Common myeloid progenitor, CD34-positive (primary cell): ENCODE measurements at places on chromosomes 11 and 22.

GRCh38 chr11:25057861-25058260 lies 561.0 kb downstream of the LUZP2 start:
- no peak for DNase-seq

- DNase-seq = no peak
Observed at GRCh38 chr22:18091478-18091877, 13.7 kb downstream of the PEX26 start.

DNA sequence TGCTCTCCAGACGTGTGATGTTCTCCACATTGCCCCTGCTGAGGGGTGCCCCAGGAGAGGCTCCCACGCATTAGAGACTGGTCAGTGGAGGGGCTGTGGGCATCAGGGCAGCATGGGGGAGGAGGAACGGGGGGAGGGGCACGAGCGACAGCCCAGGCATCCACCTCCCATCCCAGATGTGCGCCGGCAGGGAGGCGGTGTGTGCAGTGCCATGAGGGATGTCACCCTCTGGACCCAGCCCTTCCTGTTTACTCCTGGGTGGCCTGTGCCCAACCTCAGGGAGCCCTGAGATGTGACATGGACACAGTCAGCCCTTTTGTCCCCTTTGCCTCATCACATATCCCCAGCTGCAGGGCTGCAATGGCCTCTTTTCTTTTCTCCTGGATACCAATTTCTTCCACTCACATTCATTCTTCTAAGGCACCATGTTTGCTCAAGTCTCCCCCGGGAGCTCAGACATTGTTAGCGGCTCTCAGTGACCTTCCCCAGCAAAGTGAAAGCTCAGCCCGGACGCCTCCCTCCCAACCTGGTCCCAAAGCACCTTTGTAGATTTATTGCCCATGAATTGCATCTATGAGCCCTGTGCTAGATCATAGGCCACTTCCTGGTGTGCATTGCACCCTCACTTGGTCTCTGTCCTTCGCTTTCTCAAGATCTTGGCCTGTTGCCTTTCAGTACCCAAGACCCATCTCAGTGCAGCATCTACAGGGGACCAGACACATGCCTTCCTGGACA lies 150.6 kb downstream of the CEP164 start:
- DNase-seq = no peak

DNA sequence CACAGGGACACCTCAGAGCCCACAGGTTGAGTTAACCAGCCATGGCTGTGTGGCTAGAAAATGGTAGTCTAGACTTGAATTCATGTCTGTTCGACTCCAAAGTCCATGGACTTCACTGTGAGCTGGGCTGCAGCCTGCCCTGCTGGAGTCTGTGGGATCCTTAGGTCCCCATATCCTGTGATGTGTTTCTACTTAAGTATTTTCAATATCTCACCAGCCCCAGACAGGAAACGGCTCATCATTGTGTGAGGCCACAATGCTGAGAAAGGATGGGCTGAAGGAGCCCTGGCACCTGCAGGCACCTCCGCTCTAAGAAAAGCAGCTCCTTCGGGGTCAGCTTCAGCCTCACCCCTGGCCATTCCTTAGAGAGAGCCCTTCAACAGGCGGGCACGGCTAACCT lies 93.1 kb downstream of the NAT10 start:
- DNase-seq = no peak

DNA sequence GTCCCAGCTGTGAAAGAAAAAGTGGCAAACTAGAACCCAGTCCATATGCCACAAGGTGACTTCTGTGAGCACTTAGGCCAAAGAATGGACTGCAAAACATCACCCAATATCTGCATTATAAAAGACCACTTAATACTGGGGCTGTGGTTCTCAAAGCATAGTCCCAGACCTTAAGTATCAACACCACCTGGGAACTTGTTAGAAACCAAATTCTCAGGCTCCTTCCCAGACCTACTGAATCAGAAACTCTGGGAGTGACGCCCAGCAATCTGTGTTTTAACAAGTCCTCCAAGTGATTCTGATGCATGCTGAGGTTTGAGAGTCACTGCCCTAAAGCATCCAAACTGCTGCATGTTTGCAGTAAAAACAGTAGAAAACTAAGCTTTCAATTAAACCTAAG lies 81.3 kb downstream of the SERGEF start:
- no peak for DNase-seq

- DNase-seq = no peak
Observed at GRCh38 chr11:19995145-19995544, 165.1 kb downstream of the DBX1 start.

DNA sequence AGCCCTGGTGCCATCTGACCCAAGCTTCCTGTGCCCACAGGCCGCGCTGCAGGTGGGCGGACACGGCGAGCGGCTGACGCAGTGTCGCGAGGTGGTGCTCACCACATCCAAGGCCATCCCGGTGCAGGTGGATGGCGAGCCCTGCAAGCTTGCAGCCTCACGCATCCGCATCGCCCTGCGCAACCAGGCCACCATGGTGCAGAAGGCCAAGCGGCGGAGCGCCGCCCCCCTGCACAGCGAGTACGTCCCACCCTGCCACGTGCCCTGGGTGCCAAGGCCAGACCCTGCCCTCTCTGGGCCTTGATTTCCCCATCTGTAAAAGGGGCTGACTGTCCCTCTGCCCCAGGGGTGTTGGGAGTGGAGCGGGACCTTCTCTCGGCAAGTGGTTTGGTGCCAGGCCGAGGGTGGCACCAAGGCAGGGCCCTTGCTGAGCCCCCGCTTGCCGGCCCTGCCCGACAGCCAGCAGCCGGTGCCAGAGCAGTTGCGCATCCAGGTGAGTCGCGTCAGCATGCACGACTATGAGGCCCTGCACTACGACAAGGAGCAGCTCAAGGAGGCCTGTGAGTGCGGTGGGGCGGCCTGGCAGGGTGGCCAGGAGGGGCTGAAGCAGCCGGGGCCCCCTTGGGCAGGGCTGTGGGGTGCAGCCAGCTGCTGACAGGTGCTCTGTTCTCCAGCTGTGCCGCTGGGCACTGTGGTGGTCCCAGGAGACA lies 5.9 kb upstream of the MDK start:
- no peak for DNase-seq

DNA sequence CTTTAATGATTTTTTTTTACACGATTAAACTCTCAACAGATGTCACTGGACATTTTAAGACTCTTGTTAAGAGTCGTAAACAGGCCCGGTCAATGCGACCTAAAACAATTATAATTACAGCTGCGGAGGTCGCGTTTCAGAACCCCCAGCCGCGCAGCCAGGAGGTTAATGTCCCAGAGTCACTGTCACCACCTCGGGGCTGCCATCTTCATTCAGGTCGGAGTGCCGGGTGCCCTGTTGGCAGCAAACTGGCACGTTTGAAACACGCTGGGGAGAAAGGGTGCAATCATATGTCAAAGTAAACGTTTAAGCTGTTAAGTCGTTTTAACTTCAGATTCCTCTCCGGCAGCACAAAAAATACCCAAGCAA lies 711 bp upstream of the PHF21B start:
- no peak for DNase-seq

DNA sequence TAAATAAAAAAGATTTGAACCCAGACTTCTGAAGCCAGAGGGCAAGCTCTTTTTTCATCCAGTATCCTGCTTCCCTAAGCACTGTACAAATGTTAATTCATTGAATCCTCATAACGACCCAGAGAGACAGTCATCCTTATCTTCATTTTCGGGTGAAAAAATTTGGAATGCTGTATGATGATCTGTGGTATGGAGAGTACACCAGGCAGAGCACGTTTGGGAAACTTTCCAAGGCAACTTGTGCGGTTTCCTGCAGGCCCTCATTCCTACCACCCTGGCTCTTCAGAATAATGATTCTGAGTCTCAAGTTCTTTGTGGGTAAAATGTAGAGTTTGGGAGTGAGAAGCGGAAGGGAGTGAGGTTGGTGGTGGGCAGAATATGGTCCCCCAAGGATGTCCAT lies 177.9 kb upstream of the CADM1 start:
- DNase-seq = no peak

GRCh38 chr22:47839595-47840227 lies 1077.3 kb downstream of the TBC1D22A start:
- DNase-seq = no peak

DNA sequence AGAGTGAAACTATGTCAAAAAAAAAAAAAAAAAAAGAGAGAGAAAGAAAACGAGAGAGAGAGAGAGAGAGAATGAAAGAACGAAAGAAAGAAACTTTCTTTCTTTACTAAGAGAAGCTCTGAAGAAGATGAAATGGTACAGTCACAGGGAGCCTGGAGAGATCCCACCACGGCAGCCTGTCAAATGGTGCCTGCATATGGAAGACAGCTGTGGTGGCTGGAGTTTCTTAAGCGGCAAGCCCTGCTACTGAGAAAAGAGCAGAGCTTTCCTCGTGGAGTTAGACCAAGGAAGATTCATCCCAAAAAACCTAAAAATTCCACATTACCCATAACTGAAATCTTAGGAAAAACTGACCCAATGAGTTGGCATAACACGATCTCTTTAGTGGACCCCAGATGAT lies 66.7 kb downstream of the MICAL3 start:
- no peak for DNase-seq

- no peak for DNase-seq
Observed at GRCh38 chr11:111088847-111089355, 156.6 kb upstream of the POU2AF2 start.

DNA sequence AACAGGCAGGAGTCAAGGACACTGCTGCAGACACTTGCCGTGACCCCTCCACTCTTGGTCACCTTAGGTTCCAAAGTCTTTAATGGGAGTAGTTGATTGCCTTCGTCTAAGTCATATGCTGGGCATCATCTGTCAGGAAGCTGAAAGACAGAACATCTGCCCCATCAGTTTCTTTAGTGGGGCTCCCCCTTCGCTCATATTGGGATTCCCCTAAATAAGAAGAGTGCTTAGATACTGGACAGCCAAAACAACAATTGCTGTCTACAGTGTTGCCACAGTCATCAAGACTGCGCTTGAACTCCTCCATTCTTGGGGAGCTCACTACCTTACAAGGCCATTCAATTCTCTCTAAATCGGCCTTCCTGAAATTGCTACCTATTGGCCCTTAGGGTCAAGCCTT lies 58.5 kb downstream of the UBASH3B start:
- DNase-seq = peak; percentile 54

- peak; percentile 91 for DNase-seq
Observed at GRCh38 chr11:60334005-60334620, 7.1 kb downstream of the MS4A6E start.

DNA sequence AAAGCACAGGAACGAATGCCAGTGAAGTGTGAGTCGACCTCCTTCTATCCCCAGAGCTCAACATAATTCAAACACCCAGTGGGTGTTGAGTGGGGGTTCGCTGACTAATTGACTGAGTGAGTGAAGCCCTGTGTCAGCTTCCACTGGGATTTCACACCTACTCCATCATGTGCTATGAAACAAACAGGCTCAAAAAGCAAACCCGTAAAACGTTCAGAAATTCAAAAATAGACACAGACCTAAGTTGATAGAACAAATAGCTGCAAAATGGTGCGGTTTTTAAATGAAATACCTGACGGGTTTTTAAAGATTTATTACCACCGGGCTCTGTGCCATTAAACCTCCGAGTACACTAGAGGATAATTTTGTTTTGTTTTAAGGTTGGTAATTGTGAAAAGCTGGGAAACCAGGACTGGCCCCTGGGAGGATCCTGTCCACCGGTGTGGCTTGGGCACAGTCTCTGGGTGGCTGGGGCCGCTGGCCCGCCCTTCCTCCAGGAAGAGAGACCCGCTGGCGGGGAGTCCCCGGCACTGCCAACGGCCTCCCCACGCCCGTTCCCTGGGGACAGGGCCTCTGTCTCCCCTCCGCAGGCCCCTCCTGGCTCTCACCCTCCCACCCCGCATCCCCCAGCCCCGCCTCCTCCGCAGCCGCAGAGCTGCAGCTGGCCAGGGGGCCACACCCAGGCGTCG lies 13.6 kb downstream of the KCNJ5 start:
- peak; percentile 44 for DNase-seq
